ENCODE measurements at places on chromosomes 3 and 15.

- no peak for DNase-seq
Observed at GRCh38 chr15:82995076-82995475, 9.1 kb downstream of the RAMAC start.

GRCh38 chr3:116473602-116474001 is 28.3 kb upstream of the LSAMP start:
- DNase-seq, result no peak

DNA sequence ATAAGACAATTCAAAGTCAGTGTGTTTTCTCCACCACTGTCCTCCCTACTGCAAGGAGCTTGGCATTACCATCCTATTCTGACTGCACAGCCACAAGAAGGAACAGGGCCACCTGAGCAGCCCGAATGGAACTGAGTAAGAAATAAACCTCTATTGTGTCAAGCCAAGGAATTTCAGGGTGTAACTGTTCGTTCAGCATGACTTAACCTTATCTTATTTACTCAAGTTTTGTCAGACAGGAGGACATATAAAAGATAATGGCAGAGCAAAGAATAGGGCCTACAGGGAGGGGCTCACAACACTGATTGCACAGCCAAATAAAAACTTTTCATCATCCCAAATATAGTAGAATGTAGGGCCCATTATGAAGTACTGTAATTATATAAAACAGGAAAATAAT is 236.1 kb downstream of the NEK10 start:
- DNase-seq, result no peak

DNA sequence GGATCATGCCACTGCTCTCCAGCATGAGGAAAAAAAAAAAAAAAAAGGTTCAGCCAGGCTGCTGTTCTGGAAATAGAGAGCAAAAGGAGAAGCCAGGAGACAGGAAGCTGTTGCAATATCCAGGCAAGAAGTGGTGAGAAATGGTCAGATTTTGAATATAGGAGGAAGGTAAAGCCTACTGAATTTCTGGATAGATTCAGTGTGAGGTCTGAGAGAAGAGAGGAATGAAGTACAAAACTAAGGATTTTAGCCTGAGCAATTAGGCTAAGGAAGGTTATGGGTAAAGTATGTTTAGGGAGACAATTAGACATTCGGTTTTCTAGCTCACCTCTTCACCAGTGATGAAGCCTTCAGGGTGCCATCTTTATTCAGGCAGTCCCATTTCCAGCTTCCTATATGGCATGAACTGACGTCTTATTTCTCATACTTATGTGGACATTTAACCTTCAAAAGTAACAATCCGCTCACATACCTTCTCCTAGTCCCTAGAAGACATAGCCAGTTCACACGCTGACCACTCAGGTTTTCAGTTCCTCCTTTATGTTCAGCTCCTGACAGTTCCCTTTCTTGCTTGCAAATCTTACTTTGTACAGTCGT is 57.2 kb downstream of the KIF9 start:
- DNase-seq, result peak; percentile 12

DNA sequence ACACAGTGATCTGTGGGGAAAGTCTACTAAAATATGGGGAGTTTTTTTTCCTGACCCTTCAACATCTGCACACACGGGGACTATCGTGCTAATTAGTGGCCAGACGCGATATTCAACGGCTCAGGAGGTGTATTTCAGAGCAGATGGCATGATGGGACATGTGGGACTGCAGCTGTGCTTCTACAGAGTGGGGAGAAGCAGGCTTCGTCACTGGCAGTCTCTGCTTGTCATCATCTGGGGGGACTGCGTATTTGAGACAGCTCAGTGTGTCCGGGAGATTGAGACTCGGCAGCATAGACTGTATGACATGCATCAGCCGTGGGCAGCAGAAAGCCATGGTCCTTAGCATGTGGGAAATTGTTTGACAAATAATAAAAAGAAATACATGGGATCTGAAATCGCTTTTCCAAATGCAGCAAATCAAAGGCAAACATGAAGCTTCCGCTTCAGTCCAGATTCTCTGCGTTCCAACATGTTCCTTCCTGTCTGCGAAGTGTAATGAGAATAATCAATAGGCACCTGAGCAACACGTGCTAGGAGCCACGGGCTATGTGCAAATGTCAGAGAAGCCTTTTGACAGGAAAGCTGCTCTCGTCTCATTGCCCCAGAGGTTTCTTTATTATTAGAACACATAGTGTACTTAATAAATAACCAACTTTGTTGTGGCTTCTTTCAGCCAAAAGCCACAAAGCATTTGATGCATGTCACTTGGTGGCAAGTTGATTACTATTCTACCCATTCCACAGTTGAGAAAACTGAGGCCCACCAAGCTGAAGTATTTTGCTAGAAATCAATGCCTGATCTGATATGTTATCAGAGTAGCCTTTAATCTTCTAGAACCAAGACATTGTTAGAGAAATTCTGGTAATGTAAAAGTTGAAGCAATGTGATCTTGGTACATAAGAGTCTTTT is 276.3 kb downstream of the RYR3 start:
- no peak for DNase-seq

DNA sequence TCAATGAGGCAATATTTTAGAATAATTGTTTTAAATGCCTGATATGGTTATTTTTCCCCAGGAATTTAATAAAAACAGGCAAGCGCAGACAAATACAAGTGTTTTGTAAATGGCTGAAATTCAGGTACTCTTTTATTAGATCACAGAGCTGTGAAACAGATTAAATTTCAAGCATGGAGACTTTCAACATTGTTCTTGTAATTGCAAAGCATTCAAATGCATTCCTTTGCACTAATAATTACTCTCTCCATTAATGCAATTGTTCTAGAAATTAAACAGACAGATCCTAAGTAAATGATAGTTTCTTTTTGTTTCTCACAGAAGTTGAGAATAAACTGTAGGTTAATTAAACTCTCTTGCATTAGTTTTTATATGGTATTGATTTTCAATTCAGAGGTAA is 42.4 kb upstream of the TGFBR2 start:
- DNase-seq, result no peak

DNA sequence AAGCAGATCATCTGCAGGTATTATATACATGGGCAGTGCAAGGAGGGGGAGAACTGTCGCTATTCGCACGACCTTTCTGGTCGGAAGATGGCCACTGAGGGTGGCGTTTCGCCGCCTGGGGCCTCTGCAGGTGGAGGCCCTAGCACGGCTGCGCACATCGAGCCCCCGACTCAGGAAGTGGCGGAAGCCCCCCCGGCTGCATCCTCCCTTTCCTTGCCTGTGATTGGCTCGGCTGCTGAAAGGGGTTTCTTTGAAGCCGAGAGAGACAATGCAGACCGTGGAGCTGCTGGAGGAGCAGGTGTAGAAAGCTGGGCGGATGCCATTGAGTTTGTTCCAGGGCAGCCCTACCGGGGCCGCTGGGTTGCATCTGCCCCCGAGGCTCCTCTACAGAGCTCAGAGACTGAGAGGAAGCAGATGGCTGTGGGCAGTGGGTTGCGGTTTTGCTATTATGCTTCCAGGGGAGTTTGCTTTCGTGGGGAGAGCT is 639 bp downstream of the MKRN3 start:
- DNase-seq, result no peak

DNA sequence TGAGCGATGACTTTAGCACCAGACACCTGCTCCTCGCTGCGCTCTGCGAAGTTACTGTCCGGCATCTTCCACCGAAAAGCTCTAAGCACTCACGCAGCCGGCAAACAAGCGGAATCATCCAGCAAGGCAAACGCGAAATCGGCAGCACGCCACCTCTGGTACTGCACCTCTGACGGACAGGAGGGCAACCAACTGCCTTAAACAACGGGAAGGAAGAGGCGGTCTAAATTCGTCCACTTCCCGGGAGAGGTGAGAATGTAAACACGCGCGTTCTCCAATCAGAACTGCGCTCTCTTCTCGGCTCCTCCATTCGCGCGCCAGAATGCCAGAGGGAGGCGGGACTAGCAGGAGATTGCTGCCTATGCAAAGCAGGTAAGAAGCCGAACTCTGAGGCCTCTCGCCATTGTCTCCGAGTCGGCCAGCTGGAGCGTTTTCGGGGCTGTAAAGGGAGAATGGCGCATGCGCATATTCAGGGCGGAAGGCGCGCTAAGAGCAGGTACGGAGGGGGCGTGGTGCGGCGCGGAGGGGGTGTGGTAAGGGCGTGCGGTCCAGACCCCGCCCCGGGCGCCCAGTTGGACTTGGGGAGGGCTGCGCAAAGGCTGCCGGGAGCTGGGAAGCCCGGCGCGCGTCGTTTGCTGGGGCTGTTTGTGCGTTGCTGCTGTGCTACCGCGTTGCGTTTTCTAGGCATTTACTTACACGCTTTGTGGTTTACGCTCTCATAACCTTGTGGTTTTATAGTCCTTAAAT is at the start of the genes BTD and HACL1:
BTD (plus strand) TSS at position 347 of the 747 bp plus-strand sequence. CDS start 33,695 bp downstream, outside the sequence.
HACL1 (minus strand) TSS at position 171 of the 747 bp plus-strand sequence; CDS start at position 65, 106 bp downstream.
- peak; percentile 100 for DNase-seq

DNA sequence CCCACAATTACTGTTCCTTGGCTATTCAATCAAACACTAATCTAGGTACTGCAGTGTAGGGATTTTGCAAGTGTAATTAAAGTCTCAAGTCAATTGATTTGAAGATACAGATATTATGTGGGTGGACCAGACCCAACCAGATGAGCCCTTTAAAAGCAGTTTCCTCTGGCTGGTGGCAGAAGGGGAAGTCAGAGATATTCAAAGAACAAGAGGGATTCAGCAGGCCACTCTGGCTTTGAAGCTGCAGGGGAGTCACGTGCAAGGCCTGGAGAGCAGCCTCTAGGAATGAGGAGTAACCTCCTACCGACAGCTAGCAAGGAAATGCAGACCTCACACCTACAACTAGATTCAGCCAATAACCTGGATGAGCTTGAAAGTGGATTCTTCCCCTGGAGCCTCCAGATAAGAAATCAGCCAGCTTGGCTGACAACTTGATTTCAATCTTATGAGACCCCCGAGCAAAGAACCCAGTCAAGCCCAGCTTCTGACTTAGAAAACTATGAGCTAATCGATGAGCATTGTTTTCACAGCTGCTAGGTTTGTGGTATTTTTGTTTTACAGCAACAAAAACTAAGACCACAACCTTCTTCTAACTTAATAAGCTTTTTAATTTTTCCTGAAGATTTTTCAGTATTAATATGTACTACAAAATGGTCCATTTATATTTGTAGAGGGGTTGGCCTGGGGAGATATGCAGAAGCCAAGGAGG is 13.4 kb downstream of the HACD2 start:
- peak; percentile 42 for DNase-seq

DNA sequence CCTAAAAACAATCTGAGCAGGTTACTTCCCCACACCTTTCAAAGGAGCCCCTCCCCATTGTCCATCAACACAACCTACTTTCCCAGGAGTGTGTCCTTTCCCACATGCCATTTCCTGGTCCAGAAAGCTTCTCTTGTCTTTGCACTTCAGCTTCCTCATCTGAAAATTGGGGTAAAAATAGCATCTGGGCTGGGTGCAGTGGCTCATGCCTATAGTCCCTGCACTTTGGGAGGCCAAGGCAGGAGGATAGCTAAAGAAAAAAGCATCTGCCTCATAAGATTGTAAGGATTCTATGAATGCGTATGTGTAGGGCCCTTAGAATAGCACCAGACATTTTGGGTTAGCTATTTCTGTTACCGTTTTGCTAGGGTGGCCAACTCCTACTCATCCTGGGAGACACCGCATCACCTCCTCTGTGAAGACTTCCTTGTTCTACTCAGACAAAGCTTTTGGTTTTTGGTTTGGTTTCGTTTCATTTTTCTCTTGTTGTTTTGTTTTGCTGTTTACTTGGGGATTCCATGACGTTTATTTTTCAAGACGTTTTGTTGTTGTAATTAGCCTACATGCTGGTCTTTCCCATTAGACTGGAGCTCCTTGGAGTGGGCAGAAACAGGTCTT is 224.4 kb upstream of the TLE3 start:
- no peak for DNase-seq

- DNase-seq, result peak; percentile 61
Observed at GRCh38 chr3:71784914-71785531, at the start of gene PROK2. TSS of gene PROK2 (minus strand) at chr3:71785148. CDS start at chr3:71785052, 96 bp downstream.

DNA sequence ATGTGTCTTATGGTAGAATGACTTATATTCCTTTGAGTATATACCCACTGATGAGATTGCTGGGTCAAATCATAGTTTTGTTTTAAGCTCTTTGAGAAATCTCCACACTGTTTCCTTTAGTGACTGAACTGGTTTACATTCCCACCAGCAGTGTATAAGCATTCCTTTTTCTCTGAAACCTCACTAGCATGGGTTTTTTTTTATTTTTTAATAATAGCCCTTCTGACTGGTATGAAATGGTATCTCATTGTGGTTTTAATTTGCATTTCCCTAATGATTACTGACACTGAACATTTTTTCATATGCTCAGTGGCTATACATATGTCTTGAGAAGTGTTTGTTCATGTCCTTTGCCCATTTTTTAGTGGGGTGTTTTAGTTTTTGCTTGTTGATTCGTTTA is 494.3 kb downstream of the SQOR start:
- DNase-seq, result no peak

- no peak for DNase-seq
Observed at GRCh38 chr3:49720855-49721595, 1.5 kb upstream of the AMIGO3 start.

GRCh38 chr3:9172851-9173321 is 76.6 kb downstream of the SRGAP3 start:
- no peak for DNase-seq

DNA sequence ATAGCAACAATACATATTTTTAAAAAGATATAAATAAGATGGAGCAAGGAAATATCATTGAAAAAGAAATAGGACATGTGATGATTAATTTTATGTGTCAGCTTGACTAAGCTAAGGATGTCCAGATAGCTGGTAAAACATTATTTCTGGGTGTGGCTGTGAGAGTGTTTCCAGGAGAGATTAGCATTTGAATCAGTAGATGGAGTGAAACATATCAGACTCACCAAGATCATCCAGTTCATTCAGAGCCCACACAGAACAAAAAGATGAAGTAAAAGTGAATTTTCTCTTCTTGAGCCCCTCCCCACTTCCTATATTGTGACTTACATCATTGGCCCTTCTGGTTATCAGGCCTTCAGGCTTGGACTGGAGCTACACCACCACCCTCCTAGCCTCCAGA is 61.6 kb upstream of the TUSC7 start:
- no peak for DNase-seq

DNA sequence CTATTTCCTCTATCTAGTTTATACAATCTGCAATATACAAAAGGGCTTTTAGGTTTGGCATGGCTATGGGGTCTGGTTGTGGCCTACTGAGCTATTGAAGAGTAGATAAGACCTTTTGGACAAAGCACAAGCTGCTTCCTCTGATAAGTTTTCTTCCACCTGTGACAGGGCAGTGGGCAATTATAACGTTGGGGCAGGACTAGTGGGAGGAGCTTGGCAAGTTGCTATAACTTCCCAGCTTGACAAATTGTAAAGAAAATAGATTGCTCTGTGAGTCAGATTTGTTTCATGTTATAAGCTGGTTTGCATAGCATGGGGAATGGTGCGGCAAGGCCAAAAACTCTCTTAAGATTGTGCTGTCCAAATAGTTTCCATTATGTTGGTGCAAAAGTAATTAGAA is 64.9 kb downstream of the SLC7A14 start:
- peak; percentile 85 for DNase-seq

- DNase-seq, result no peak
Observed at GRCh38 chr3:99751649-99752048, 66.0 kb upstream of the CMSS1 start.

GRCh38 chr15:53522991-53523390 is 236.5 kb downstream of the WDR72 start:
- DNase-seq, result no peak

DNA sequence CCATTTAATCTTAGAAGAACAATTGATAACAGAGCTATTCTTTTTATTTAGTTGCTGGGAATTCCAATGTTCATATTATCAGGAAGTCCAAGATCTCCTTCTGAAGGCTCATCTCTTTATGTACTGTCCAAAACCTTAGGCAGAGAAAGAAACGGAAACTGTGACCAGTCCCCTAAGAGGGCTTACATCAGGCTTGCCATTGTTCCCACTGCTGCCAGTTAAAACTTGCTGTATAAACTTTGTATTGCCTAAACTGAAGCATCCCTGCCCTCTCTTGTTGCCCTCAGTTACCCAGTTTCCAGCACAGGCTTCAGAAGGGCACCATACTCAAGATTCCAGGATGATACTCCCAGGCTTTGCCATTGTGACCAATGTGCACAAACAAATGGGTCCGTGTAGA is 435.2 kb upstream of the NAALADL2 start:
- DNase-seq, result no peak
